NCI-H1930 (cell line): ENCODE measurements at places on chromosomes 12 and 14.

DNA sequence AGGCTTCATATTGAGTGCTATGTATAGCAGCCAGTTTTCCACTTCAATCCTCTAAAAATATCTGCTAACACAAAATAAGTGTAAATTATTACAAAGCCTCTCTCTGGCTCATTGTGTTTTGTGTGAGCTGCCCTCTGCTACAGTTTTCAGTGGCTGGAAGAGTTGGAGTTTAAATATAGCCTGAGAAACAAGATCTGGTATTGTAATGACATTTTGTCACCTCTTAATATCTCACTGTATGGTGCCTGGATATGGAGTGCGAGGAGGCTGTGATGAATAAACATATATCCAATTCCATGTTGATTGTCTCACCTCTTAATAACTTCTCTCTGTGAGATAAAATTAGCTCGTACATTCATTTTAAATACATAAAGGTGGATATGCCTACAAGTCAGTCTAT is 269.7 kb downstream of the FLRT2 start:
- no peak for DNase-seq

- no peak for DNase-seq
Observed at GRCh38 chr14:76550534-76550933, 174.6 kb downstream of the ESRRB start.

DNA sequence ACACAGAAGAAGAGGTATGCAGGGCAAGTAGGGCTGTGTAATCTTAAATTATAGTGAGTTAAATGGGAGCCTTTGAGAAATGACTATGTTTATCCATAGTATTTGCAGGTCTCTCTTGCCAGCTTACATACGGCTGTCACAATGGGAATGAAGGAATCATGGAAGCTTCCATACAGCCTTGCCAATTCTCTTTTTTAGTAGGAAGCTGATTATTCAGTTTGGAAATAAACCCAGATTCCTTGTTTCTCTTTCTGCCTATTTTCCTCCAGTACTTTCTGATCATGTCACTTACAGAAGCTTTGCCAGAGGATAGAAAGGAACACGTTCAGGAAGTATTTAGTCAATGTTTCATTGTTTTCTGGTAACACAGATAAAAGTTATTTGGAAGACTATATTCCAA is 217.4 kb upstream of the DIO2 start:
- no peak for DNase-seq

- DNase-seq = no peak
Observed at GRCh38 chr14:87838931-87839330, 154.1 kb downstream of the GALC start.

DNA sequence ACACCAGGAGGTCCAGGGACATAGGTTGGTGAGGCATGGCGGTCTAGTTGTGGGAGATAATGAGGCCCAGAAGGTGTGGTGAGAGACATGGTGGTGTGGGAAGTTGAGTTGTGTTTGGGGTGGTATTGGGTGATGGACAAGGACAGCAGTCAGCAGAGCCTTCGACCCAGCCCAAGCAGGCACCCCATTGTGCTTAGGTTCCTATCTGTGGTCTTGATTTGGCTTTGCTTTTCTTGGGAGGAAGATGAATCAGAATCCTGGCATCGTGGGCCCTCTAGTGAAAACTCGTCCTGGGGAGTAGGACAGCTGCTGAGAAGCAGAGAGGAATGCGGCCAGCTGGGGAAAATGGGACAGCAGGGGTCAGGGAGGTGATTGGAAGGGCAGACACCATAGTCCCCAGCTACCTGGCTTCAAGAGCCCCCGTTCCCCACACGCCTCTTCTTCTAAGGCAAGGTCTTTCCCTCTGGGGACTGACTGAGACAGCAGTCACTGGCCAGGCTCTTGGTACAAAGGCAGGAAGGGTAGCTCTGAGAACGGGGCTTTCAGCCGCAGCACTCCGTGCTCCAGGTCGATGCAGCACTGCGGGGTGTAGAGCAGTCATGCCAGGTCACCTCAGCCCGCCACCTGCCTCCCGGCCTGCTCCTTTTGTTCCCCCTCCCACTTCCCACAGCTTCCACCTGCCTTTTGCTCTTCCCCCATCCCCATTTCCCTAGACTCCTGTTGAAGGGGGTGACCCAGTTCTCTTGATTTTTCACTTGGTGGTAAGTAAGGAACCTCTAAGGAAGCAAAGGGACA is 7.9 kb downstream of the NRIP2 start:
- DNase-seq = no peak

GRCh38 chr14:94887591-94887990 is 117.7 kb upstream of the GSC start:
- DNase-seq = no peak
